Bladder microvascular endothelial cell (primary cell): ENCODE measurements at places on chromosomes 4 and X. TPM values are rescaled to one million over a fixed set of nuclear protein-coding genes. Genes with fewer than 3 reads are reported as not detected.

The ARAF gene
- total RNA-seq = 6.8 and 16.7 TPM in 2 replicates

The FABP2 gene
- not detected in 2 replicates for total RNA-seq

The NDNF gene
- total RNA-seq = 0.16 and 5.1 TPM in 2 replicates

The ADH7 gene
- not detected in 2 replicates for total RNA-seq

The SPANXN3 gene
- total RNA-seq = not detected in 2 replicates

The LUZP4 gene
- total RNA-seq = not detected in 2 replicates

The SERTM2 gene
- not detected in 2 replicates for total RNA-seq

The ARMCX2 gene
- 12.1 and 66.4 TPM in 2 replicates for total RNA-seq

The EDNRA gene
- total RNA-seq = 0.16 and 0.25 TPM in 2 replicates

The SYNPO2 gene
- 0.32 and 0.44 TPM in 2 replicates for total RNA-seq

The TLR6 gene
- 0.31 and 0.81 TPM in 2 replicates for total RNA-seq

The GPC3 gene
- not detected in 2 replicates for total RNA-seq

The SLIT2 gene
- total RNA-seq = 1.3 TPM in 2 replicates

The ABCG2 gene
- total RNA-seq = 2.6 and 14.9 TPM in 2 replicates

The FGF13 gene
- total RNA-seq = 10.5 and 80.9 TPM in 2 replicates

The MAML3 gene
- total RNA-seq = 3.7 and 6.7 TPM in 2 replicates

The PCDH18 gene
- 0.69 and 1.6 TPM in 2 replicates for total RNA-seq

The CT55 gene
- not detected in 2 replicates for total RNA-seq

The CLDN2 gene
- not detected in 2 replicates for total RNA-seq

The LRIT3 gene
- total RNA-seq = 0.06 TPM in 1 of 2 replicates, not detected in the other

The CFAP47 gene
- not detected in 2 replicates for total RNA-seq

The GNL3L gene
- total RNA-seq = 21.4 and 38.5 TPM in 2 replicates

The FHIP1A gene
- 0.13 and 0.16 TPM in 2 replicates for total RNA-seq

The SLC39A8 gene
- total RNA-seq = 2.1 and 3.6 TPM in 2 replicates

The TMEM187 gene
- total RNA-seq = 5.7 and 7.2 TPM in 2 replicates

The MAP7D2 gene
- total RNA-seq = under 0.01 and 0.19 TPM in 2 replicates

The FRMPD4 gene
- 0.06 and 0.16 TPM in 2 replicates for total RNA-seq

The TEX13C gene
- total RNA-seq = not detected in 2 replicates

The COL4A6 gene
- total RNA-seq = 0.16 and 0.44 TPM in 2 replicates

The TRIM2 gene
- total RNA-seq = 5.7 and 10.4 TPM in 2 replicates

The CENPC gene
- 12.3 and 24.7 TPM in 2 replicates for total RNA-seq

The PLXNB3 gene
- total RNA-seq = 2.9 and 20.6 TPM in 2 replicates

The IGFBP7 gene
- total RNA-seq = 663 and 1,922 TPM in 2 replicates

The ENAM gene
- total RNA-seq = not detected in 2 replicates

The UGDH gene
- 36.8 and 46.3 TPM in 2 replicates for total RNA-seq

The ELMOD2 gene
- 12.1 and 17.1 TPM in 2 replicates for total RNA-seq

The CD38 gene
- total RNA-seq = under 0.01 and 5.3 TPM in 2 replicates

The MMAA gene
- 2.1 and 4.5 TPM in 2 replicates for total RNA-seq

The CENPI gene
- 15.7 and 17.3 TPM in 2 replicates for total RNA-seq

The TCP11X2 gene
- not detected in 2 replicates for total RNA-seq

The ARR3 gene
- total RNA-seq = not detected in 2 replicates

The BMX gene
- 58.3 and 172 TPM in 2 replicates for total RNA-seq
